ENCODE measurements at places on chromosomes 5 and 9. TPM values are rescaled to one million over a fixed set of nuclear protein-coding genes. Genes with fewer than 3 reads are reported as not detected.

DNA sequence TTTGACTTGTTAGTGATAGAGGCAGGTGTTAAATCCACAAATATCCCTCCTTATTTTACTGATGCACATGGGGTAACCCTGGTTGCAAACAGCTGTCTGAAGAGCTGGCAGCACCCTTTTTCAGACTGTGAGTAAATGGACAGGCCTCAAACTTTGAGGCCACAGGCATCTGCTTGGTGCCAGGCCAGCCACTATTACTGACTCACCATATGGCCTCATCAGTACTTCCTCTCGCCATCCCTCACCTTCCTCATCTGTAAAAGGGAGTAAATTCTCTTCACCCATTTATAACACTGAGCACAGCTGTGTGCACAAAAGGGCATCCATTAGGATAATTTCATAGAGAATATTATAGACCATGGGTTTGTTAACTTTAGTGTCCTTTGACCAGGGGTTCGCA is 11.9 kb upstream of the TNIP1 start:
- no peak for DNase-seq

DNA sequence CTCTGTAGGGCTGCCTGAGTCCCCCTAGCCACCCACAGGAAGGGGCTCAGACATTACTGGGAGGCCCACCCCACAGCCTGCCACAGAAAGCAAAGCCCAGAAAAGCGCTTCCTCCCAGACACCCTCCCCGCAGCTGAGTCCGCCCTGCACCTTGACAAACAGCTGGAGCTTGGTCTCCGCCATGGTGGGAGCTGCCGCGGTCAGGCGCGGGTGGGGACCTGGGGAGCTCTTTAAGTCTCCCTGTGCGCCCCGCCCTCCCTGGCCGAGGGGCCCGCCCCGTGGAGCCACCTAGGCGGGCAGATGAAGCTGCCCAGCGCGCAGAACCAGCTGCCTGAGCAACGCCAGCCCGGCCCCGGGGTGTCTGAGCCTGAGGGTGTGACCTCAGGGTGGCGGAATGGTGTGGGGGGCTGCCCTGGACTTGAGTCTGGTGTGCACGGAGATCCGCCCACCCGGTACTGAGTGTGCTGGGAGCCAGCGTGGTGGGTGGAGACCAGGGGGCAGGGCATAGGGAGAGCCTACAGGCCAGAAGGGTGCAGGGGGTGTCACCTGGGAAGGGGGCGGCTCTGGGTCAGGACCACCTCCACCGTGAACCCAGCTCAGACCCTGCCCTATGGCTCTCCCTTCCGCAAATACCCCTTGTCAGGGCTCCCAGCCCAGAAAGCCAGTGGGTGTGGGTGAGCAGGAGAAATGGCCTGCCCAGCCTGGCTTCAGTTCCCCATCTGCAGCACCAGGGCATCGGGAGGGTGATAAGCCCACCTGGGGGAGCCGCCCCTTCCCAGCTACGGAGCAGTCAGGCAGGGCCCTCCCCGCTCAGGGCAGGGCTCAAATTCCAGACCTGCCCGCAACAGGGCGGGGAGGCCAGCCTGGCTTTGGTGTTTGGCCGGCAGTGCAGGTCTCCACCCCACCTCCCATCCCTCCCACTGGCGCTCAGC is at the start of gene CLIC3:
CLIC3 (minus strand) TSS at position 208 of the 932 bp plus-strand sequence; CDS start at position 183, 25 bp downstream.
- DNase-seq: peak; percentile 47

DNA sequence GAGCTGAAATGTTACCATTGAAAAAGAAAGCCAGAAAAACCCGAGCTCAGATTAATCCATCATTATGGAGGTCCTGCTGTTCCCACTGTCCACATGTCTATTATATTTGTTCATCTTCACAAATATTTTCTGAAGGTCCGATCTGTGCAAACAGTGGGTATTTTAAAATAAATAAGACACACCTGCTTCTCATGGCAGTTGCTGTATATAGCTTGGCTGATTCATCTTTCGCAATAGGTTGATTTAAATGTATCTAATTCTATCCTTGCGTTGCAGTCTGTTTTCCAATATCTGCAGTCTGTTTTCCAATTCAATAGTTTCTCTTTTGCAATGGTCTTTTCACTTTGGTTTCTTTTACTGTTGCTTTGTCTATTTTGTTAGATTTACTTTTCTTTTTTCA is 87.4 kb upstream of the PCA3 start:
- DNase-seq: no peak

- peak; percentile 31 for DNase-seq
These were observed 90.8 kb downstream of the PLPPR1 start for GRCh38 chr9:101119206-101119819.

The FAM163B gene
- total RNA-seq: not detected

GRCh38 chr9:138023394-138024124 is 146.0 kb downstream of the CACNA1B start:
- no peak for DNase-seq

DNA sequence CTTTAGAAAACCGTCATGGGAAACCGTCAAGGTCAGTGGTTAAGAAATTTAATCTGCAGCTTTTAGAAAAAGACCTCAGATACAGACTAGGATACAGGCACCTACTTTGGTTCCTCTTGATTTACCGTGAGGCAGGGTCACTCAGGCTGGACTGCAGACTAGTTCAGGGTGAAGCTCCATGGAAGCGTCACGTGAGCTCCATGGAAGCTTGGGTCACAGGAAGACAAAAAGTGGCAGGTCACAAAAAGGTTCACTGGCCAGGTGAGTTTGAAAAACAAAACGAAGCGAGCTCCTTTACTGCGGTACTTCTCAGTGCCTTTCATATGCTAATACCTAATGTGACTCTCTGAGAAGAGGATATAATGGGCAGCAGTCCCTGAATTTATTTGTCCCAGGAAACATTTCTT is 43.0 kb downstream of the PRRC2B start:
- DNase-seq: no peak

The NOP16 gene
- 52.5 TPM for total RNA-seq

DNA sequence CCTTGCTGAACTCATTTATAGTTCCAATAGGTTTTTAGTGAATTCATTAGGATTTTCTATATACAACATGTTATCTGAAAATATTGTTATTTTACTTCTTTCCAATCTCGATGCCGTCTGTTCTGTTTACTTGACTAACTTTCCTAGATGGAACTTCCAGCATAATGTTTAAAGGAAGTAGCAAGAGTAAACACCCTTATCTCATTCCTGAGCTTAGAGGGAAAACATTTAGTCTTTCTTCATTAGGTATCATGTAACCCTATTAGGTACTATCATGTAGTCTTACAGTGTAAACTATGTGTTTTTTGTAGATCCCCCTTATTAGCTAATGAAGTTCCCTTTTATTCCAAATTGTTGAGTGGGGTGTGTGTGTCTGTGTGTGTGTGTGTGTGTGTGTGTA is 22.5 kb upstream of the OR2K2 start:
- DNase-seq: no peak

DNA sequence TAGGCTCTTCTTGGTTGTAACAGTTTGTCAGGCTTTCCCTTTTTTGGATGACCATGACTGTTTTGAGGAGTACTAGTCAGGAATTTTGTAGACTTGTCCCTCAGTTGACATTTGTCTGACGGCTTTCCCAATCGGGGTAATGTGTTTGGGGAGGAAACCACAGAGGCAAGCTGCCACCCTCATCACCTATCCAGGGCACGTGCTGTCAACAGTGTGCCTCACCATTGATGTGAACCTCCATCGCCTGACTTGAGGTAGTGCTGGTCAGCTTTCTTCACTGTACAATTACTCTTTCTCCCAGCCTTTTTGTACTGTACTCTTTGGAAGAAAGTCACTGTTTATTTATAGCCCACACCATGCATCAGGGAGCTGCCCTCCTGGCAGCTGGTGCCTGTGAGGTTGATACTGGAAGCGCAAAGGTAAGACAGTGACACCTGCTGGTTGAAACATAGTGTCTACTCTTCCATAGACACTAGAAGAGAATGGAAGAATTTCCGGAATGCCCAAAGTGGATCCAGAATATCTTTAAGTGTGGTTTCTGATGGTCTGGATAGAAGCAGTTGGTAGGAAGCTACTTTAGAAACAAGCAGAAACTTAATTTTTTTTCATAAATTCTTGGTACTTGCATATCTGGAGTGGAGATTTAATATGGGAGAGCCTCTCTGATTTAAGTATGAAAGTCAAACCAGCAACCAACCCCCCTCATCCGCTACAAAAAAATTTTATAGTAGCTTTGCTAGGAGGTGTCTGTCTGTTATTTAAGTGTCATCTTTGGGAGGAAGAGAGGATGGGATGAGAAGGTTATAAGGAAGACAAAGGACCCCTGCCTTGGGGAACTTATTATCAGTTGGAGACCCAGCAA is 69.3 kb downstream of the SNX30 start:
- no peak for DNase-seq

DNA sequence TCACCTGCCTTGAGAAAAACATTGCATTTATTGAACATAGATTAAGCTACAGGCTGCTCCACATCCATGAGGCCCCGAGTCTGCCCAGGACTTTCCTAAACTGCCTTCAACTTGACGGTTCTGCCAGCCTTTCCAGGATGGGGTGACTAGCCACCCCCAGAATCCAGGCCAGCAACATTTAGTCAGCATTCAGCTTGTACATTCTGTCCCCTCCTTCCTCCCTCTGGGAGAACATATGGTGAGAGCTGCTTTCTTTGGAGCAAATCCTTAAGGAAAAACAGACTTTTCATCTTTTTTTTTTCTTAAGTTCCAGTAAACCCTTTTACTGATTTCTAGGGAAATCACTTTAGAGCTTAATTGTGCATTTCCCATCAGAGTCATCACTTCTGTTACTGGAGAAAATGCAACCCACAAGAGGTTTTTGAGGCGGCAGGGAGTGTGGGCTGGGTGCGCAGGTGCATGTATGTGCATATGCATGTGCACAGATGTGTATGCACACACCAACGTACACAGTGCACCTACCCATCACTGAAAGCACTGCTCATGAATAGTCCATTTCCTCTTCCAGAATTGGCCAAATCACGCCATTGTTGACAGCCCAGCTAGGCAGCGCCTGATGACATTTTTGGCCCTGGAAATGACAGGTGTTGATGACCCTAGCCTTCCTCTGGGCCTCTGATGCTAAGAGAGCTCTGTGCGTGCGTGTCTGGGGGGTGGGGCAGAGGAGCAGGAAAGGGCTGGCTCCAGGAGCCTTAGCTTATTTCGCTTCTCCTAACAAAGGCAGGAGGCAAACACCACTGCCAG is 145.6 kb downstream of the HSD17B3 start:
- peak; percentile 23 for DNase-seq

All from activated CD4-positive, alpha-beta memory T cell treated with anti-CD3 and anti-CD28 coated beads for 36 hours (primary cell).